Left renal pelvis (tissue), 4 donors: ENCODE measurements at places on chromosomes 16 and 17.

GRCh38 chr16:17605784-17606183, 135.0 kb upstream of the XYLT1 start:
- no peak for DNase-seq

DNA sequence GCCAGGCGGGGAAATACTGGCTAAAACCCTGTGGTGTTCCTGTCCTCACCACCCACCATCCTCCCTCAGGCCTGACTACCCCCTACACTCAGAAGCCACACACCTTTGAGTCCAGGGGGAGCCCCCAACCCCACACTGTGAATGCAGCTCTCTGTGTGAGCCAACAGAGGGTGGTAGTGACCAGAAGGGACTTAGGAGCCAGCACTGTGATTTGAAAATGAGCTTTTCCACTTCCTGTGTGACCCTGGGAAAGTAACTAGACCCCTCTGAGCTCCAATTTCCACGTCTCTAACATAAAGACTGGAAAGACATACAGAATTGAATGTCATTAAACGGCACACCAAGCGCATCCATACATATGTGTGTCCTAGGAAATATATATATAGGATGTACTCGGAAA, 58.7 kb downstream of the SDK2 start:
- no peak for DNase-seq

DNA sequence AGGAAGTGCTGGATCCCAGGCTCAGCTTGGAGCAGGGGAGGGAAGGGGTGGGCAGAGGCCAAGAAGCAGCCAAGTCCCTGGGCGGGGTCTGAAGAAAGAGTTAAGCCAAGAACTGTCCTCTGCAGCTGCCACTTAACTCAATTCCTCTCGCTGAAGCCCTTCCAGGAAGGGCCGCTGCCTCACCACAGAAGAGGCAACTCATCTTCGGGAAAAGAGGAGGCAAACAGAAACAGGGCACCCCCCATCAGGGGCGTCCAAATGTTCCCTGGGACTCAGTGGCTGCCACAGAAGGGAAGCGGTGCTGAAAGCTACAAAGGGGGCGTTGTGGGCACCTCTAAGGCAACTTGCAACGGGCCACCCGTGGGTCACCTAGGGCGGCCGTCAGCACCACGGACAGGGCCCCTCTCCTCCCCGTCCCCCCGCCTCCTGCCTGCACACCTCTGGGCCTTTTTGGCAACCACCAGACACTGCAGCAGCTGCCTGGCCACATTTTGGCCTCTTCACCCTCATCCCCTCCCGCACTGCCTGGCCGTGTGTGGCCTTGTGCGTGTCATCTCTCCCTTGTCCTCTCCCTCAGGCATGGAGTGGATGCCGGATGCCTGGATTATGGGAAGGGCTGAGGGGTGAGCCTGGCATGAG, 2.5 kb downstream of the TLCD3B start:
- DNase-seq = no peak

GRCh38 chr16:77541165-77541564, 106.3 kb upstream of the ADAMTS18 start:
- DNase-seq = no peak

DNA sequence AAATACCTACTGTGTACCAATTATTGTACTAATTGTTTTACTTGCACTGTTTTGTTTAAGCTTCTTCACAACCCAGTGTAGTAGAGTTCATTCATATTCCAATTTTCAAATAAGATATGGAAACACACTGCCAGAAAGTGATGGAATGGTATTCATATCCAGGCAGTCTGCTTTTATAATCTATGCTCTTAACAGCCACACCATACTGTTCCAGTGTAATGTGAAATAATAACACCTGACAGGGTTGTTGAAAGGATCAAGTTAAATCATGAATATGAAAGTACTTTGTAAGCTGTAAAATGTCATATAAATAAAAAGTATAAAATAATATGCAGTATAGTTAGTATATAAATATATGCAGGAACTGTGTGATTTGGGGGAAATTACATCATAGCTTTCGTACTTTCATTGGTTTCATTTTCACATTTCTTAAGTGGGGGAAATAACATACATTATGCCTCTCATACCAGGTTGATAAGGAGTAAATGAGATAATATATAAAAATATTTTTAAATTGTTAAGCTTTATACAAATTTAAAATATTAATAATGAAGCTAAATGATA, 230.8 kb downstream of the TANC2 start:
- no peak for DNase-seq

- DNase-seq = no peak
These were observed 1.5 kb upstream of the NEURL4 start for GRCh38 chr17:7330638-7331015.

GRCh38 chr17:7438656-7439460, 454 bp upstream of the FGF11 start:
- no peak for DNase-seq

- no peak for DNase-seq
These were observed 1.3 kb downstream of the DGKE start for GRCh38 chr17:56835264-56835585.

- DNase-seq = no peak
These were observed 64.0 kb downstream of the MYO18A start for GRCh38 chr17:29115961-29116803.

- DNase-seq = no peak
These were observed 14.1 kb downstream of the KRT39 start for GRCh38 chr17:40952661-40953060.

GRCh38 chr17:45116434-45117016, 15.8 kb downstream of the PLCD3 start:
- no peak for DNase-seq

GRCh38 chr17:77737442-77738265, 220.8 kb upstream of the TNRC6C start:
- no peak for DNase-seq

DNA sequence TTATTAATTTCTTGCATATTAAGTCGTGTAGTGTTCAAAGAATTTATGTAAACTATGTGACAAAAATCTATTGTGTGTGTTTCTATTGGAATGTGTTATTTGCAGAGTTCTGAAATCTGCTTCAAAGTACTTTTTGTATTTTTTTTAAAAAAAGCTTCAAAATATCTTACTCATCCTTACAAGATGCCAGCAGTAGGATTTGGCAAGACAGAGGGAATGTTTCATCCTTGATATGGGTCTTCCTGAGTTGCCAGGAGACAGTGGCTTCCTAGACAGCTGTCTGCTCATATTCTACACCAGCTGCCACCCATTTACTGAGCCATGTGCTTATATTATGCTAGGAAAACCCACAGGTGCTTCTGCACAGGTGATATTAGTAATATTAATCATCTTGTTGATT, 36.4 kb downstream of the EFCAB5 start:
- DNase-seq = no peak

GRCh38 chr16:86511317-86512161, 1.2 kb downstream of the FOXF1 start:
- no peak for DNase-seq

- DNase-seq = no peak
These were observed 194.0 kb downstream of the SALL1 start for GRCh38 chr16:50957056-50957455.

- DNase-seq = no peak
These were observed 79.1 kb downstream of the KSR1 start for GRCh38 chr17:27535178-27535928.

DNA sequence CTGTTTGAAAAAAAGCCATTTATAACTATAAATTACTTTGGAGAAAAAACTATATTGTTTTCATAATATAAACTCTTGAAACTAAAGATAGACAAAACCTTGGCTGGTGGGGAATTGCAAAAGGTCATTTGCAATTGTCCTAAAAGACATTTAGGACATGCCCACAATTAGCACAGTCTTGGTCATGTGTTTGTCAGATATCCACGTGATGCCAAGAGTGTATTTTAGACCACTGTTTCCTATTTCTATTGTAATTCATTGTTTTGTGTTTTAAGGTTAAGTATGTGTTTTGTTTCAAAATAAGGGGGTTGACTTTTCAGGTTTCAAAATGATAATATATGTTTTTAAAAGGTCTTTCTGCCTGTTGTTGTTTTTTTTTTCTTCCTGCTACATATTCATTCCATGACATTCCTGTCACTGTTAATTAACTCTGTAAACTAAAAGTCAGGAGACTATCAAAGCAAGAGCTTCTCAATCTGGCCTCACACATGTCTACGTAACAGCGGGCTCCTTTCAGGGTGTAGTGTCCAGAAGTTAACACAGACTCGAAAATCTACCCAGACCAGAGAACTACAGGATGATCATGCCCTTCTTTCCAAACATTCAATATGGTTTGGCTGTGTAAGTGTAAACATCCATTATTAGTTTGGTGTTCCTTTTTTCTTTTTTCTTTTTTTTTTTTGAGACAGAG, 58.7 kb downstream of the COG7 start:
- no peak for DNase-seq

- no peak for DNase-seq
These were observed 207.6 kb downstream of the RAB11FIP4 start for GRCh38 chr17:31598921-31599571.

DNA sequence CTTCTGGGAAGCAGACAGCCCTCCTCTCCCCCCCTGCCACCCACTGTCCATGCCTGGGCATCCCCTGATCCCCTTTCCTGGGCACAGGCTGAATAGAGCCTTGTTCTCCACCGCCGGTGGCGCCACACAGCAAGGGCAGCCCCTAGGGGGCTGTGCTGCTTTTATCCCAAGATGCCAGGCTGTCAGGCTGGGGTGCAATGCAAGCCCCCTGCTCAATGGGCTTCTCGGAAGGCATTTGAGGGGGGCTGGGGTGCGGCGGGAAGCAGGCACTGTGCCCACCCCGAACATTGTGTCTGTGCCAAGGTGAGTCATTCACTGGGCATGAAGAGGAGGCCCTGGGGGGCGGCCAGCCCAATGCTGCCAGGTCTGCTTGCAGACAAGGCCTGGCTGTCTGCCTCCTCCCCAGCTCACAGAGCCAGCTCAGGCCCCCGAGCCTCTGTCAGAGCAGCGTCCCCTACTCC, 1.5 kb upstream of the GFAP start:
- no peak for DNase-seq

- DNase-seq = no peak
These were observed 2.5 kb downstream of the SGCA start for GRCh38 chr17:50168319-50168718.

DNA sequence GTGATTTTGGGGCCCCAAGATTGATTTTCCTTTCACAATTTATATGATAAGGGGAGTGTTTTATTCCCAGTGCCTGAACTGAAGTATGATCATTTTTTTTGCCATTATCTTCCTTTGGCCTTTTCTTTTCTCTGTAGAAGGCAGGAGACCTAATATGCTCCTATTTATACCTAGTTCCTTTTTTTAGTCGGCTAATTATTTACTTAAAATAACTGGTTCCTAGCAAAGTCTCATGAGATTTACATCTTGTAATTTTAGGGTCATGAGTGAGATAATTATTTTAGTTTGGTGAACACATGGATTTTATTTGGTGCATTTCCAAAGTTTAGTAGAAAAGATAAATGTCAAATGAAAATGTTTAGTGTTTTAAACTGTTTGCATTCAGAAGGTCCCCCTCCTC, 24.8 kb downstream of the SEC14L1 start:
- DNase-seq = no peak

DNA sequence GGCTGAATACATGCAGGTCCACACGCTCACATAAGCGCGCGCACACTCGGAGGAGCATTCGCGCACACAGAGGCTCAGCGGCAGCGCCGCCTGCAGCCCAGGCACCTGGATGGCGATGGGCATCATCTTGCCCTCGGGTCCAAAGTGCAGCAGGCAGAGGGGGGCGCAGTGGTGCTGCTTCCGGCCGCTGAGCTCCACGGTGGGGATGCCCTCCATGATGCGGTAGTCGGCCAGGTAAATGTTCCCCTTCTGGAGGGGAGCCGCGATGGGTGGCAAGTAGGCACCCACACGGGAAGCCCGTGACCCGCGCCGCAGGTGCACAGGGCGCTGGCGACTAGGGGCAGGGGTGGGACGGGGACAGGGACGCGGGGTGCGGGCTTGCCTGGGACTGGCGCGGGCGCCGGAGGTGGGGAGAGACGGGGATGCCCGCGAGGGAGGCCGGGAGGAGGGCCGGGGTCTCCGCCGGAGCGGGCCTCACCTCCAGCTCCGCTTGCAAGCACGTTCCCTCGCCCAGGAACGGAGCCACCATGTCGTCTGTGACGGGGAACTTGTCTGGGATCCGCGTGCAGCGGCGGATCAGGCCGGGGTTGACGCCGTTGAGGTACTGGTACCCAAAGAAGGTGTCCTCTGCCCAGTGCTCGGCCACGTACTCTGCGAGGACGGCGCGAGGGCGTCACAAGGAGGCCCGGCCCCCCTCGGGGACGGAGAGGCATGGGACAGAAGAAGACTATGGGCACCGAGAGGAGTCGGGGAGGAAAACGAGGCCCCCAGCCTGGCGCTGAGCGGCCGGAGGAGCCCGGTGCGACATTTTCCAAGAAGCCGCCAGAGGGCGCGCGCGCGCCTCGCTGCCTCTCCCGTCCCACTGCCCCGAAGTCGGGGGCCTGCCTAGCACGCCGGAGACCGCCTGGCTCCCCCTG, 8.0 kb downstream of the ALOX12B start:
- no peak for DNase-seq

DNA sequence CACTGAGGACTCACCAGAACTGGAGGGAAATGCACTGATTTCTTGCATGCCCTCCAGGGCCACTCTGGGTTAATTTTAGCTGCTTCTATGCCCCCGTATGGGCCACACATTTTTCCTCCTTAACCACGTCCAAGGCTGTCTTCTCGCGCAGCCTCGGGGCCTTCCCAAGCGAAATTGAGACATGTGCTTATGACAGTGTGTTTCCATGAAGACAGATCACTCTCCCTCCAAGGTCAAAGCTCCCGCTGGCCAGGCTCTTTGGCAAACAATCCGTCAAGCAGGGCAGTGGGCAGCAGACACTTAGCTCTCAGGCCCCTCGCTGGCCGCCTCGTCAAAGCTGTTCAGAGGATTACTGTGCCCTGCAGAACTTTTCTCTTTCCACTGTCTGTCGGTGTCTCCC, 243.0 kb upstream of the N4BP1 start:
- DNase-seq = no peak

DNA sequence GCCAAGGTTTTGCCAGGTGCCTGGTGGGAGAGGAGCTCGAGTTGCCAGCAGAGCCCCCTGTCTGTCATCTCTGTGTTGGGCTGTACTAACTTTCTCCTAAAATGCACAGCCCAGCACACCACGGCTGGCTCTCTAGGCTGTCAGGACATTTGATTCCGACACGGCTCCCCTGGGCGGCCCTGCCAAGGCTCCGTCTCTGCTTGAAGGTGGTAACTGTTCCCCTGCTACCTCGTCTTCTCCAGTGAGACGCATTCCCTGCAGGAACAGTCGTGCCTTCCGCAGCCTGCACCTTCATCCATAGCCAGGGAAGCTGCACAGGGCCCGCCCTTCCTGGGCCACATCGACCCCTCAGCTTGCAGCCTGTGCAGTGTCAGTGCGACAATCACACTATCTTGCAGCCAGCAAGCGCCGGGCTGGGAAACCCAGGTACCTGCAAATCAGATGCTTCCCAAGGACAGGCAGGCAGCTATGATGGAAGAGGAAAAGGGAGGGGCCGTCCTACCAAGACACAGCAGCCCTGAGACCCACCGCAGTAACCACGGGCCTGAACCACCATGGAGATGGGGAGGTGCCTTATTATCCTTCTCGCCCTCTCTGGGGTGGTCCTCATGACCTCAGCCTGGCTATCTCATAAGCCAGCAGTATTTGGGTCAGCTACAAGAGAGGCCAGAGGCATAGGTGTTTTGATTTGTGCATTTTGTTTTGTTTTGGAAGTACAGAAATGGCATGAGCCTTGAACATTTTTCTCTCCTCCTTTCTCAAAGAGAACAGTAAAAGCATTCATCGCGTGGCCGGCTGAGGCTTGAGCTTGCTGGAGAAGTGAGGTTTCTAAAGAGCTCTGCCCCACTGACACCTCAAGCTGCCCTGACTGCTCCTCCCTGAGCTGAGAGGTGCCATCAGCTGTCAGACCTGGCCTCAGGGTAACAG, 361.7 kb upstream of the TNRC6C start:
- no peak for DNase-seq
